ENCODE measurements at places on chromosomes 2 and 18.

GRCh38 chr2:54995553-54995952 is 54.7 kb downstream of the RTN4 start:
- no peak for DNase-seq

DNA sequence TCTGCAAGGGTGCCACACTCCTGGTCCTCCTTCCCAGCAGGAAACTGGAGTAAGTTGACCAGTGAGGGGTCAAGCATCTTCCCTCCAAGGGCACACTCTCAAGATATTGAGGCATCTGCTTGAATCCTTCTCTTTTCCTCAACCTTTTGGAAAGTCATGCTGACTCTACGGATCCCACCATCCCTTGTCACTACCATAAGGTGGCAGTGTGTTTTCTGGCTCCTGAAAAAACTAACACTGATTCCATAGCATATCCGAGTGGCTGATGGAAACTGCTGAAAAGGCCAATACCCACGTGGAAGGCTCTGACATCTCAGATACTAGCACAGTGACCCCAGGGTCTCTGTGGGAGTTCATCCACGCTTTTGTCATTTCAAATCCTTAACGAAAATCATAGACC is 37.1 kb downstream of the GPR45 start:
- DNase-seq = no peak

GRCh38 chr18:29681578-29681977 is 1361.0 kb downstream of the DSC3 start:
- no peak for DNase-seq

GRCh38 chr2:211730215-211730614 is 808.4 kb downstream of the ERBB4 start:
- no peak for DNase-seq

- DNase-seq = no peak
These were observed 18.4 kb downstream of the KDSR start for GRCh38 chr18:63348508-63349136.

GRCh38 chr18:62107881-62108280 is 79.0 kb downstream of the PIGN start:
- DNase-seq = no peak

GRCh38 chr2:203934711-203935438 is 1.7 kb upstream of the ICOS start:
- no peak for DNase-seq

DNA sequence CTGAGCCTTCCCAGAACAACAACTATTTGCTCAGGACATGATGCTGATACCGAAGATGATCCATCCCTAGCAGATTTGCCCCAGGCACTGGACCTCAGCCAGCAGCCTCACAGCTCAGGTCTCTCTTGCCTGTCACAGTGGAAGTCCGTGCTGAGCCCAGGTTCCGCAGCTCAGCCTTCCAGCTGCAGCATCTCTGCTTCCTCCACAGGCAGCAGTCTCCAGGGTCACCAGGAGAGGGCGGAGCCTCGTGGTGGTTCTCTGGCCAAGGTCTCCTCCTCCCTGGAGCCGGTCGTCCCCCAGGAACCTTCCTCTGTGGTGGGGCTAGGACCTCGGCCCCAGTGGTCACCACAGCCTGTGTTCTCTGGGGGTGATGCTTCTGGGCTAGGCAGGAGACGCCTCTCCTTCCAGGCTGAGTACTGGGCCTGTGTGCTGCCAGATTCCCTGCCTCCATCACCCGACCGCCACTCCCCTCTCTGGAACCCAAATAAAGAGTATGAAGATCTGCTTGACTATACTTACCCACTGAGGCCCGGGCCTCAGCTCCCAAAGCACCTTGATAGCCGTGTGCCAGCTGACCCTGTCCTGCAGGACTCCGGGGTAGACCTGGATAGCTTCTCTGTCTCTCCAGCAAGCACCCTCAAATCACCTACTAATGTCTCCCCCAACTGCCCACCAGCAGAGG is 15.4 kb downstream of the CEP68 start:
- no peak for DNase-seq

GRCh38 chr2:237731663-237732062 is 66.9 kb upstream of the RBM44 start:
- DNase-seq = no peak

- DNase-seq = no peak
These were observed 52.8 kb downstream of the SLC4A10 start for GRCh38 chr2:161676902-161677496.

All from T-helper 1 cell (primary cell).